ENCODE measurements at places on chromosomes 5 and 9.

- DNase-seq, result no peak
Measured at GRCh38 chr9:124724415-124725067, 46.6 kb downstream of the NR6A1 start.

- DNase-seq, result no peak
Measured at GRCh38 chr5:178192244-178192643, 5.1 kb upstream of the GMCL2 start.

DNA sequence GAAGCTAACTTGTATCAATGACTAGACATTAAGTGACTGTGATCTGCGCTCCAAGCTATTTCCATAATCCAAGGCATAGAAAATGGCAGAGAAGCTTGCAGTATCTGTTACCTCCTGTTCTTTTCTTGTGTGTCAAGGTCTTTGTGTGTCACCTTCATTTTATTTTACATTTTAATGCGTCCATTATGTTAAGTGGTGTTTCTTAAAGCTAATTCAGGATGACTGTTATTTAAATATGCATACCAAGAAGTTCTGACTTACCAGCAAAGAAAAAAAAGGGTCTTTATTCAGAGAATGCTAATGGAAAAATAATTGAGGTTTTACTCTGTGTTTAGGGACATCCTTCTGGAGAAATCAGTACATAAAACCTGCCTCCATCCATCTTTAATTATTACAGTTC is 52.3 kb downstream of the STK32A start:
- DNase-seq, result no peak

DNA sequence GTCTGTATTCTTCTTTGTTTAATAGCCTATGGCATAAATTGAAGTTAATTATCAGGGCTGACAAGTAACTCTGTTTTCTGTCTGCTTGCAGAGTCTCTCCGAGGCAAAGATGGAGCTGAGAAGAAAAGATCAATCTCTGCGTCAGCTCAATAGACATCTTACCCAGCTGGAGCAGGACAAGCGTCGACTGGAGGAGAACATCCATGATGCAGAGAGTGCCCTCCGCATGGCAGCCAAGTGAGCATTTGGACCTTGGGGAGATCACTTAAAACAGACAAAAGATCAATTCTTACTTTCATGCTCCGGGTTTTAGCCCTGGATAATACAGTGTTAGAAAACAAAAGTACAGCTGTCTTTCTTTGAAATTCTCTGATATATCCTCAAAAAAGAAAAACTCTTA is 293.8 kb downstream of the CCDC171 start:
- DNase-seq, result no peak

DNA sequence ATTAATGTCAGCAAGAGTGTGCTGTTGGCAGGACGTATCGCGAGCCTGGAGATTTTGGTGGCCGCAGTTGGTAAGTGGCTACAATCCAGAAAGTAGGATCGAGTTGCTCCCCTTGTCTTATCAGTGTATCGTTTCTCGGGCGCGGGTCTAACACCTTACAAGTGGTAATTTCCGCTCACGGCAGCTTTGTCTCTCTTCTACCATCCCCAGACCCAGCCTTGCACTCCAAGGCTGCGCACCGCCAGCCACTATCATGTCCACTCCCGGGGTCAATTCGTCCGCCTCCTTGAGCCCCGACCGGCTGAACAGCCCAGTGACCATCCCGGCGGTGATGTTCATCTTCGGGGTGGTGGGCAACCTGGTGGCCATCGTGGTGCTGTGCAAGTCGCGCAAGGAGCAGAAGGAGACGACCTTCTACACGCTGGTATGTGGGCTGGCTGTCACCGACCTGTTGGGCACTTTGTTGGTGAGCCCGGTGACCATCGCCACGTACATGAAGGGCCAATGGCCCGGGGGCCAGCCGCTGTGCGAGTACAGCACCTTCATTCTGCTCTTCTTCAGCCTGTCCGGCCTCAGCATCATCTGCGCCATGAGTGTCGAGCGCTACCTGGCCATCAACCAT is 1.1 kb downstream of the PTGER4 start:
- DNase-seq, result no peak

DNA sequence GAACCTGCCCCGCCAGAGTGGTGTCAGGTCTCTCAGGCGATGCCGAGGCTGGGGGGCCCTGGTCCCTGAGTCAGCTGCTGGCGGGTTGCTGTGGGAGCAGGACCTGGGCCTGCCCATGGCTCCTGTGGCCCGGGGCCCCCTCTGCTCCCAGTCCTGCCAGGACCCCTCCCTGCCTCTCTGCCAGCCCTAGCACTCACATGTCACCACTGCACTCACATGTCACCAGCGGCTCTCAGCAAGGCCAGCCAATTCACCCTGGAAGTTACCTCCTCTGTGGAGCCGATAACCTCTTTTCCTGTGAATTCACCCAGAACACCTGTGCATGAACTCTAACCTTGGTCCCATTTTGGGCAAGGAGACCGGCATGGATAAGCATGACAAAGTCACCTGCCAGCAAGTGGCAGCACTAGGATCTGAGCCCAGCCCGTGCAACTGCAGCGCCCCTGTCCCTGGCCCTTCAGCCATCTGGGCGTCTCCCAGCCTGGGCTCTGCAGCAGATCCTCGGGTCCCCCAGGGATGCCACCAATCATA is 170.2 kb downstream of the GAPVD1 start:
- no peak for DNase-seq

GRCh38 chr9:96344458-96345180 is 38.9 kb downstream of the SLC35D2 start:
- peak; percentile 98 for DNase-seq

DNA sequence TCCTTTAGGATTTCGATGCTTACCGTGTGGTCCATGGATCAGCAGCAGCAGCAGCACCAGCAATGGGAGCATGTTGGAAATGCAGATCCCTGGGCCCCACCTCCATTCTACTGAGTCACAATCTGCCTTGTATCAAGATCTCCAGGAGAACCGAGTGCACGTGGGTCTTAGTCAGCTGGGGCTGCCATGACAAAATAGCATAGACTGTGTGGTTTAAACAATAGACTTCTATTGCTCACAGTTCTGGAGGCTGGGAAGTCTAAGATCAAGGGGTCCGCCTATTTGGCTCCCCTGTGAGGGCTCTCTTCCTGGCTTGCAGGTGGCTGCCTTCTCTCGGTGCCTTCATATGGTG is 1.3 kb upstream of the PROP1 start:
- no peak for DNase-seq

- no peak for DNase-seq
Measured at GRCh38 chr9:132238992-132239391, 77.1 kb downstream of the NTNG2 start.

- no peak for DNase-seq
Measured at GRCh38 chr9:110464321-110464720, 115.2 kb downstream of the SVEP1 start.

DNA sequence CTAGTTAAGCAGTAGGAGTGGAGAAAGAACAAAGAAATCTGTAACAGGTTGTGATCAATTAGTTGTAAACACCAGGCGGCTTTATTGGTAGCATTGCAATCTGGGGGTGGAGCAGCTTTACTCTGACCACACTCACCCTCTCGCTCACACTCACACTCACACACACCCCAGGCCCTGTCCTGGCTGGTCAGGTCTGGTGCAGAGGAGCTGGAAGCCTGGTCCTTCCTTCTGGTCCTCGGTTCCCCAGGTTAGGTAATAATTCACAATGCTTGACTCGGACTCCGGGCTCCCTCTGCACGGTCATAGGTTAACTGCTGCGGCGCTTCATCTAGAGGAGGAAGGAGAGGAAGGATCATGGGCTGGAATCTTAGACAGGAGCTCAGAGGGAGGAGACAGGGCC is 1.6 kb downstream of the CCL19 start:
- no peak for DNase-seq

GRCh38 chr9:77865385-77866047 is 166.1 kb downstream of the GNAQ start:
- no peak for DNase-seq

GRCh38 chr5:129120158-129120581 is 25.6 kb downstream of the ISOC1 start:
- DNase-seq, result no peak

DNA sequence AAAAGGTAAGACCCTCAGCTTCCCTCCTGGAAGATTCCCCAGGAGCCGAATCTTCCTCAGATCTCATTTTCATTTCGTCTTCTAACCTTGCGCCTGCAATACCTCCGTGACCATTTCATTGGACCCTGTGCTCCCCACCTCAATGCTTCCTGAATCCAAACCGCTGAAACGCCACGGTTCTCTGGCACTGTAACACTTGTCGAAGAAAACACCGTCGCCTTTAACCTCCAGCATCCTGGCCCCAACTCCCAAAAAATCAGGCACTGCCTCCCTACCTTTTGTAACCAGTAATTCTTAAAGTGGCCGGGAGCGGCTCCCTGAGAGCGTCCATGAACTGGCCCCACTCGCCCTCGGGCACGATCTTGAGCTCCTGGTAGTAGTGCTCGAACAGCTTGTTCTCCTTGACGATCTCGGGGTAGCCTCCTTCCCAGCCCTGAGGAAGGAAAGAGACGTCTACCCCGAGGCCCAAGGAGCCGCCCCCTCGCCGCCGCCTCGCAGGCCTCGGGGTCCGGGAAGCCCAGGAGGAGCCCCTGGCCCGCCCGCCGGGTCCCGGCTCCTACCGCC is 438 bp downstream of the NSUN2 start:
- DNase-seq, result peak; percentile 28

DNA sequence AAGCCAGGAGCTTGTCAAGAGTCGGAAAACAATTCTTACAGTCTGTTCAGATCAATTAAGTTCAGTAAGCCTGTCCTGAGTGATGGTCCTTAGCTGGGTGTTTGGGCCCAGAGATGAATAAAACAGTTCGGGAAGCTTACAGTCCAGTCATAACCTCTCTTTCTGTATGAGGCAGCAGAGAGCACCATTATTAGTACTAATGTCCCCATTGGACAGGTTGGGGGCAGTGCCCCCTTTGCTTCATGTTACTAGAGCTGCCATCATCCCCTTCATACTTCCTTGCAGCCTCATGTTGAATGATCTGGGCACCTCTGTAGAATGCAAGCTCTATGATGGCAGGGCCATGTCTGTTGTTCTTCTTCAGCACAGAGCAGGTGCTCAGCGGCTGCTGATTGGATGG is 9.8 kb downstream of the DOCK2 start:
- DNase-seq, result no peak

GRCh38 chr9:33438926-33439680 is 8.3 kb downstream of the AQP3 start:
- no peak for DNase-seq

- no peak for DNase-seq
Measured at GRCh38 chr9:131169563-131170240, 44.3 kb downstream of the NUP214 start.

DNA sequence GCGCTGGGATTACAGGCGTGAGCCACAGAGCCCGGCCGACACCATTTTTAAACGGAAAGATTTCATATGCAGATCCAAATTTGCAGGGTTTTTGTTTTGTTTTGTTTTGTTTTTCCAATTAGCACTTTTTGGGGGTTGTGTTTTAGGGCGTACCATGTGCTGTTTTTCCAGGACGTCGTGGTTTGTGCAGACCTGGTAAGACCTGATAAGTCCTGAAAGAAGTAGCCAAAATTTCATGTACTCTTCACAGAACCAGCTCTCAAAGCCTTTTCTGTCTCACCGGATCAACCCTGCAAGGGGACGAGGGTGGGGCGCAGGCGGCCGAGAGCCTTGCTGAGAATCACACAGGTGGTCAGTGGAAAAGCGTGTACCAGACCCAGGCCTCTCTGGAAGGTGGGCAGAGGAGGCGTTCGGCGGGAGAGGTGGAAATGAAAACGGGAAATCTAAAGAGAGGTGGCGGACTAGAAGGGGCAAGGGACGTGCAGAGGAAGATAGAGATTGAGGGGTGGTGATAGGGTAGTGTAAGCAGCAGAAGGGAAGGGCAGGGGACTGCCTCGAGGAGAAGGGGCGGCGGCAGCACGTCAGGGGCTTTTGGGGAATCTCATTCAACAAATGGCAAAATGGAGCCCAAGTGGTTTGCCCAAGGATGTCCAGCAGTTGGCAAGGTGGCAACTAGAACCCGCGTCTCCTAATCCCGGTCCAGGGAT is 1.1 kb upstream of the FAF2 start:
- no peak for DNase-seq

DNA sequence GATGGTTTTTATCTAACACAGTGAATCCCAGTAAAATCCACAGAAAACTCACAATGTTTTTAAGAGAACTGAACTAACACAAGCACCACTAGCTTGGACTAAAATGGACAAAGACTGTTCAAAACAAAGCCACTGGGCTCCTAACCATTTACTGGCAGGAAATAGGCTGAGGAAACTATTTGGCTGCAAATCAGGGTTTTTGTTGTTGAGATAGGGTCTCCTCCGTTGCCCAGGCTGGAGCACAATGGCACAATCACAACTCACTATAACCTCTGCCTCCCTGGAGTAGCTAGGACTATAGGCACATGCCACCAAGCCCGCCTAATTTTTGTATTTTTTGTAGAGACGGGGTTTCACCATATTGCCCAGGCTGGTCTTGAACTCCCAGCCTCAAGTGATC is 99.7 kb downstream of the THBS4 start:
- DNase-seq, result no peak

- no peak for DNase-seq
Measured at GRCh38 chr5:5353681-5354080, 68.8 kb upstream of the ICE1 start.

DNA sequence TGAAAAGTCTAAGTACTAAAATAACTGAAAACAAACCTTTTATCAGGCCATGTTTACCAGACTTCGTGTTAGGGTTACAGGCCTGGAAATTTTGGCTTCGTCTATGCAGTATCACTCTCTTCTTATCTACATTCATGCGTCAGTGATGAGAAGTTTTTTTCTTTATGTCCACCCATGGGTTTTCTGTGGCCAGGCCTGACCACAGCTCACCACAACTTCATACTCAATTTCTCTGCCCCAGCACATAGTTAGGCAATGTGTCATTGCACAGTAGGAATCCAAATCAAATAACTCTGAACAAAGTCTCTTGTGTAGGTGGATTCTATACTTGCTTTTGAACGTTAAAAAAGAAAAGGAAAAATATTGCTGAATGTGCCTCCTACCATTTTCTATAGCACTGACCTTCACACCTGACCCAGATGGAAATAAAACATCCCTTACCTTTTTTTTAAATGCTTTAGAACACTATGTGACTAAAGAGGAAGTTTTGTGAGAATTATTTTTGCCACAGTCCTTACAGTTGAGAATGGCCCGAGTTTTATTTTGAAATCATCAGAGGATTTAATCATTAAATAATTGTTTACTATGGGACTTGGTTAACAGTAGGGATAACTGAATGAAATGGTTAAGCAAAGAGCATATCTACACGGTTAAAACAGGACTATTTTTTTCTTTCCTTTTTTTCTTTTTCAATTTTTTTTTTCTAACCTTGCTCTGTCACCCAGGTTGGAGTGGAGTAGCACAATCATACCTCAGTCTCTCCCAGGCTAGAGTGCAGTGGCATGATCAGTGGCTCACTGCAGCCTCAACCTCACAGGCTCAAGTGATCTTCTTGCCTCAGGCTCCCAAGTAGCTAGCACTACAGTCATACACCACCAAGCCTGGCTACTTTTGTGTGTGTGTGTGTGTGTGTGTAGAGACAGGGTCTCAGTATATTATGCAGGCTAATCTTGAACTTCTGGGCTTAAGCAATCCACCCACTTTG is 1247.0 kb upstream of the ACO1 start:
- peak; percentile 77 for DNase-seq

GRCh38 chr9:129868872-129869486 is 33.7 kb downstream of the USP20 start:
- no peak for DNase-seq

Measured in cardiac fibroblast (primary cell).